ENCODE measurements at places on chromosomes 6 and 20. TPM values are rescaled to one million over a fixed set of nuclear protein-coding genes. Genes with fewer than 3 reads are reported as not detected.

The WFDC2 gene
- total RNA-seq: 144 TPM

The CD109 gene
- total RNA-seq: 3.9 TPM

The FLRT3 gene
- total RNA-seq: 33.2 TPM

The MATN4 gene
- total RNA-seq: 0.09 TPM

Measured in mucosa of gallbladder (tissue), 1 donor.